Germinal center (tissue), 1 donor: ENCODE measurements at places on chromosomes 13 and 19.
A peak's percentile ranks its signal among the peaks of the same experiment; 100 is the strongest.

DNA sequence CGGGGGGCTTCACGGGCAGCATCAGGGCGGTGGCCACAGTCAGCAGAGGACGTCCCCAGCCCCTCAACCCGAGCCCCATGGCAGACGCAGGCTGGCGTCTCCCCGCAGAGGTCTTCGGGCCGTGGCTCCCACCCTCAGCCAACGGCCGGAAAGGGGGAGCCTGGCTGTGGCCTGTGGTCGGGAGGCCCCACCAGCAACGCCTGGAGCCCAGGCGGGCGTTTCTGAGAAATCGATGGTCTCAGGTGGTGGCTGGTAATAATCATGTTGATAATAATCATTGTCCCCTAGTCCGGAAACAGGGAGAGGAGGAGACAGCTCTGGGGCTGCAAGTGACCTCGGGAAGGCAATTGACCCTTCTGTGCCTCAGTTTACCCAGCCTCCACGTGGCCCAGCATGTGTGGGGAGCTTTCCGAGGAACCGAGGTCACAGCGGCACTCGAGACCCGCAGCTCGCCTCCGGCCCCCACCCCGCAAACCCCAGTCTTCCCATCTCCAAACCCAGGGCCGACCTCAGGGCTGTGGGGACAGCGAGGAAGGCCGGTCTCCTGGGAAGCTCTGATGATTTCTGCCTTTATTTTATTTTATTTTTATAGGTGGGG is at the start of gene PRSS57:
TSS of gene PRSS57 (minus strand) at position 101 of the 598 bp plus-strand sequence. CDS start at position 79, 22 bp downstream.
- no peak for DNase-seq

- DNase-seq, result no peak
Measured at GRCh38 chr19:3123088-3123721, 12.6 kb upstream of the GNA15 start.

DNA sequence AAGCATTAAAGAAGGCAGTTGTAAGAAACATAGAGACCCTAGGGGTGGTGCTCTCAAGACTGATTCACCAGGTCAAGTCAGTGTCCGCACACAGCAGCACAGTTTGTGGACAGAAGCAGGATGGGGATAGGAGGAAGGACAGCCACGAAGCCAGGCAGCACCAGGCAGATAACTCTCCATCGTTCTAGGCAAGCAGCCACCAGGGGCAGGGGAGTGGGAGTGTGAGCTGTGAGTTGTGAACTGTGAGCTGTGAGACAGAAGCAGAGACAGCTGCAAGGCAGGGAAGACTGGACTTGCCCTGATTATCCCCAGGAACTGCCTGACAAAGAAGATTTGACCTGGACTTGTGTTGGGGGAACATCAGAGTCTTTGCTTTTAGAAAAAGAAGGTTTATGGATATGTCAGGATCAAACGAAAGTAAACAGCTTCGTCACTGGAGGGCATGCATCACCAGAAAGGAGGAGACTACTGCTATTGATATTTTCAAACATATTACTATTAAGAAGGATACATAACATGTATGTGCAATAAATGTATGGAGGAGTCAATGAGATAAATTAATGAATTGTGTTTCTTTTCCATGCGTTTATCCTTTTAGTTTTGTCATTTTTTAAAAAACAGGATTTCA is 286.1 kb downstream of the IRS2 start:
- DNase-seq, result no peak

- no peak for DNase-seq
Measured at GRCh38 chr19:3981736-3982681, 3.3 kb downstream of the EEF2 start.

- no peak for DNase-seq
Measured at GRCh38 chr19:19744641-19745040, 11.7 kb upstream of the ZNF14 start.

DNA sequence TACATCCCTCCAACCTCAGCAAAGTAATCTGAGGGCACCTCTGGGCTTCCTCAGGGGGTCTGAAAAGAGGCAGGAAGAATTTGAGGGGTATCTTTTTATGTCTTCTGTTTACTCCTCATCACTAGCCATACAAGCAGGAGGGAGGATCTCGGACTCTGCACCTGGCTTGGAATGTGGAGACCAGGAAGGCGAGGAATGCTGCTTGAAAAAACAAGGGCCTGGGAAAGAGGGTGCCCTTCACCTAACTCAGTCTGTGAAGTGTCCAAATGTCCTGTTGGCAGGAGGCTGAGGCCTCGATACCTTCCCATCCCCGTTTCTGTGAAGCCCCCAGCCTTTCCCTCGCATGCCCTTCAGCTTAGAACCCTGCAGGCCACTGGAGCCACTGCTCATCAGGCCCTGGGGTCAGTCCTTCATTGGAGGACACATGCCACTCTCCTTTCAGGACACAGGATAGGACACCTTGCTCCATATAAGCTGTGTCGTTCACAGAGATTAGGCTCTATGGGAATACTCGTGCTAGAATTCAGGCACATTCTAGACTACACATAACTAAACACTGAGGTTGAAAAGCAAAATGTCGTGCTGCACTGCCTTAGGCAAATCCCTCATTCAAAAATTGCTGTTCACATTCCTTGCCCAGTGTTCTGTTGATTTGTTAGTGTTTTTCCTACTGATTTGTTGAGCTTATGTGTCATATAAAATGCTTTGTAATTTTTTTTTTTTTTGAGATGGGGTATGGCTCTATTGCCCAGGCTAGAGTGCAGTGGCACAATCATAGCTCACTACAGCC is 49.7 kb downstream of the ESD start:
- DNase-seq, result no peak

DNA sequence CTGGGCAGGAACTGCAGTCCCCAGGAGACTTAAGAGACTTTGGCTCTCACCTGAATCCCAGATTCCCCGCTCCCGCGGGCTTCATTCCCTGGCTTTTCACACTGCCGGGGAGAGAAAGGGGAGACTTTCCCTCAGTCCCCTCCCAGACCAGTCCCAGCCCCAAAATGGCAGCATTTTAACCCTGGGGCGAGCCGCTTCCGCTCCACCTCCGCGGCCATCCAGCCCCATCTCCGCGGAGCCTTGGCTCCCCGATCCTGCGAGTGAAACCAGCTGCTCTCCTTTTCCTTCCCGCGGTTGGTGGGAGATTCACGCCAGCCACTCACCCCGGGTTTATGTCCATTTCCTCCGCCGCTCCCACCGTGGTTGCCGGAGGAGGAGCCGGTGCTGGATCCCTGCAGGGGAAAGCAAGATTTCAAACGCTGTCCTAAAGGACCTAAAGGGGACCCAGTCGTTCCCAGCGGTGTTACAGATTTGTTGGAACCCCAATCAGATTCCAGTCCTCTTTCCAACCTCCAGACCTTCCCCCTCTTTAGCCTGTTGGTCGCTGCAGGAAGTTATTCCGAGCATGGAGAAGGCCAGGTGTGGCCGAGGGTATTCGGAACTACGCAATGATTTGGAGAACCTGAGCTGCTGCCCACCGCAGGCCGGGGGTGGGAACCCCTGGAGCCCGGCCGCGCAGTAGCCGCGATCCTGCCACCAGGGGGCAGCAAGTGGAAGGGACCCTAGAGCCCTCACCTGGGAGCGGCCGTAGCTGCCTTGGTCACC is 3.4 kb downstream of the DMKN start:
- peak; percentile 89 for DNase-seq

GRCh38 chr13:49828453-49828852 is 36.0 kb upstream of the KPNA3 start:
- DNase-seq, result no peak

DNA sequence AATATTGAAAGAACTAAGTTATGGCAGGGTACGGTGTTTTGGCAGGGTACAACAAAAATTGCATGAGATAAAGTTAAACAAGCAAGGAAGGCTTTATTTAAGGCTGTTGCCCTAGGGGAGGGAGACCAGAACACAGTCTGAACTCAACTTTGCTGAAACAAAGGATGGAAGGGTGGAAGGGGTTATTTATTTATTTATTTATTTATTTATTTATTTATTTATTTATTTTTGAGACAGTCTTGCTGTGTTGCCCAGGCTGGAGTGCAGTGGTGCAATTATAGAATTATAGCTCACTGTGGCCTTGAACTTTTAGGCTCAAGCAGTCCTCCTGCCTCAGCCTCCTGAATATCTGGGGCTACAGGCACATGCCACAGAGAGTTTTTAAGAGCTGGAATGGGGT is 75.9 kb downstream of the HS6ST3 start:
- no peak for DNase-seq

DNA sequence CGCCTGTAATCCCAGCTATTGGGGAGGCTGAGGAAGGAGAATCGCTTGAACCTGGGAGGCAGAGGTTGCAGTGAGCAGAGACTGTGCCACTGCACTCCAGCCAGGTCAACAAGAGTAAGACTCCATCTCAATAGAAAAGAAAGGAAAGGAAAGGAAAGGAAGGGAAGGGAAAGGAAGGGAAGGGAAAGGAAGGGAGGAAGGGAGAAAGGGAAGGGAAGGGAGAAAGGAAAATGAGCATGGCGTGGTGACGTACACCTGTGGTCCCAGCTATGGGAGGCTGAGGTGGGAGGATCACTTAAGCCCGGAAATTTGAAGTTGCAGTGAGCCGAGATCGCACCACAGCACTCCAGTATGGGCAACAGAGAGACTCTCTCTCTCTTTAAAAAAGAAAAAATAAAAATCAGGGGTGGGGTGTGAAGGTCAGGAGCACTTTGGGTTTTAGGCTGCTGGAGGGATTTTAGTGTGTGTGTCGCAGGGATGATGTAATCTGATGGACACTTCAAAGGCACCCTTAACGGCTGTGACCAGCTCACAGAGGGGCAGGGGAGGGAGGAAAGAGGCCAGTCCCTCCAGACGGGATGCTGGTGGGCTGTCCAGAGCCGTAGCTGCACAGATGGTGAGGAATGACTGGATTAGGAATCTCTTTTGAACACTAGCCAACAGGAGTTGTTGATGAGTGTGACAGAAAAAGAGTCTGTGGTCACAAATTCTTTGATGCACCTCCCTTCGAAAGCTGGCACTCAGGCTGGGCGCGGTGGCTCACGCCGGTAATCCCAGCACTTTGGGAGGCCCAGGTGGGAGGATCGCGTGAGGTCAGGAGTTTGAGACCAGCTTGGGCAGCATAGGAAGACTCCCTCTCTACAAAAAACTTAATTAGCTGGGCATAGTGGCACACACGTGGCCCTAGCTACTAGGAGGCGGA is 27.6 kb downstream of the TMPRSS9 start:
- DNase-seq, result no peak

GRCh38 chr13:20727856-20728255 is 24.4 kb downstream of the IL17D start:
- DNase-seq, result no peak

- no peak for DNase-seq
Measured at GRCh38 chr13:112965573-112966115, 3.4 kb upstream of the MCF2L start.

DNA sequence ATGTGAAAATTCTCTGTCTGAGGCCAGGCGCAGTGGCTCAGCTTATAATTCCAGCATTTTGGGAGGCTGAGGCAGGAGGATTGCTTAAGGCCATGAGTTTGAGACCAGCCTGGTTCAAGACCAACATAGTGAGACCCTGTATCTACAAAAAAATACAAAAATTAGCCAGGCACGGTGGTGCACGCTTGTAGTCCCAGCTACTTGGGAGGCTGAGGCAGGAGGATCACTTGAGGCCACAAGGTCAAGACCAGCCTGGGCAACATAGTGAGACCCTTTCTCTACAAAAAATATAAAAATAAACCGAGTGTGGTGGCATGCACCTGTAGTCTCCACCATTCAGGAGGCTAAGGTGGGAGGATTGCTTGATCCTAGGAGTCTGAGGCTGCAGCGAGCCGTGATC is 2.2 kb upstream of the FCGBP start:
- DNase-seq, result no peak

GRCh38 chr19:18762125-18763023 is 28.7 kb downstream of the COMP start:
- DNase-seq, result no peak

DNA sequence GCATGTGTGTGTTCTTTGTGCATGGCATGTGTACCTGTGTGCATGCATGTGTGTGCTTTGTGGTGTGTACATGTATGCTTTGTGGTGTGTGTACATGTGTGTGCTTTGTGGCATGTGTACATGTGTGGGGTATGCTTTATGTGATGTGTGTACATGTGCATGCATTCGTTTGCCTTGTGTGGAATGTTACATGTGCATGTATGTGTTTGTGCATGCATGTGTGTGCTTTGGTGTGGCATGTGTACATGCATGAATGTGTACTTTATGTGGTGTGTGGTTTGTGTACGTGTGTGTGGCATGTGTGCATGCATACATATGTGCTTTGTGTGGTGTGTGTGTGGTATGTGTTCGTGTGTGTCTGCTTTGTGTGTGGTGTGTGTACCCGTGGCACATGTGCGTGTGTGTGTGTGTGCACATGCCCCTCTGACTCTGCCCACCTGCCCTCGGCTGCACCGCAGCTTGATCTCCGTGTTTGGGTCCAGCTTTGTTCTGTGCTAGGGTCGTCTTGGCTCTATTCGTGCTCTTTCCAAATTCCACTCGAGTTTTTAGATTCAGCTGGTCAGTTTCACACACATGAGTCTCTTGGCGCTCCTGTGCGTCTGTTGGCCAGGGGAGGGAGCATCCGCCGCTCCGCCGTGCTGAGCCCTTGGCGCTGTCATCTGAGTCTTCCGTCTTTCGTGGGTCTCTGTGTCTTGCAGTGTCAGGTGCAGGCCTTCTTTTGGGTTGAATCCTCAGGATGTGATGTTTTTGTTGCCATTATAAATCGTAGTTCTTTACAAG is 46.5 kb upstream of the TFDP1 start:
- no peak for DNase-seq

GRCh38 chr13:103250071-103250470 is 183.9 kb upstream of the SLC10A2 start:
- DNase-seq, result no peak

DNA sequence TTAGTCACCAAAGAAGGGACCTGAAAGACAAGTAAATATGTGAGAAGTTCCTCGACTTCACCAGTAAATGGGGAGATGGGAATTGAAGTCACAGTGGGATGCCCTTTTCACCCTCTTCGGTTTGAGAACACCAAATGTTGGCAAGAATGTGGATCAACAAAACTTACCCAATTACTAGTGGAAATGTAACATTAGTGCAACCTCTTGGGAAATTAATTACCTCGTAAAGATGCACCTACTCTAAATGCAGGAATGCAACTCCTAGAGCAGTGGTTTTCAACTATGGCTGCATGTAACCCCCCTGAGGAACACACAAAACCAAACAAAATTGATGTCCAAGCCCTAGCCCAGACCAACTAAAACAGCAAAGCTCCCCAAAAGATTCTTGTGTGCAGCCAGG is 78.1 kb downstream of the LNX2 start:
- no peak for DNase-seq

DNA sequence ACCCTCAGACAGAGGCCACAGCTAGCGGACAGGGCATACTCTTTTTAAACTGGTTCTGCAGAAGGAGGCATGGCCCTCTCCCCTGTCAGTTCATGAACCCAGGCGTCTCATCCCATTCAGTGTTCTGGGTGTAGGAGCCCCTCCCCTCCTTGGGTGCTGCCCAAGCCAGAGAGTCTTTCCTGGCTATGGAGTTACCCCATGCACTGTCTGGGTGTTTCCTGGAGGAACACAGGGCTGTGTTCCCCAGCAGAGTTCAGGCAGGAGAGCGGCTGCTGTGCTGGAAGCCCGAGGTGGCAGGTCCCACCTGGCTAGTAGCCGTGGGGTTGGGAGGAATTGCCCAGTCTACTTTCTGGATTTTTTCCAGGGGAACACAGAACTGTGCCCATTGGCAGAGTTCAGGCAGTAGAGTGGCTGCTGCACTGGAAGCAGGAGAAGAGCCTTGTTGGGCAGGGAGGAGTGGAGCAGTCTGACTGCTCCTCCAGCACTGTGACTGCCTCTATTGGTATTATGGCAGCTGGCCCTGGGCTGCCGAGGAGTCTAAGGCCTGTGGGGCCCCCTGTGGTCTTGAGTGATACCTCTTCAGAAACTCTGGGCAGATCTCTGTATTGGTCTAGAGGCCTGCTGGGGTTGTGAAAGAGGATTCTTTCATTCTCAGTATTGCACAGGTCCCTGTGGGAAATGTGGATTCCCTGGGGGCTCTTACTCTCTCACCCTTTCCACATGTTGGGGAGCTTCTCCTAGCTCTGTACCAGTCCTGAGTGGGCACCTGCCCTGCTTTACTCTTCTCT is 168.3 kb downstream of the PCDH20 start:
- DNase-seq, result no peak
